NCI-H1105 treated with DMSO at 0.1 percent for 48 hours (cell line): ENCODE measurements at places on chromosomes 1 and 21.

- no peak for DNase-seq
These were observed 2.4 kb upstream of the CTPS1 start for GRCh38 chr1:40976952-40977690.

GRCh38 chr1:4605158-4605557 is 49.3 kb upstream of the AJAP1 start:
- peak; percentile 11 for DNase-seq

- no peak for DNase-seq
These were observed 47.1 kb downstream of the FCRL3 start for GRCh38 chr1:157653494-157653873.

- no peak for DNase-seq
These were observed 125.0 kb downstream of the LYPLAL1 start for GRCh38 chr1:219298571-219299148.

DNA sequence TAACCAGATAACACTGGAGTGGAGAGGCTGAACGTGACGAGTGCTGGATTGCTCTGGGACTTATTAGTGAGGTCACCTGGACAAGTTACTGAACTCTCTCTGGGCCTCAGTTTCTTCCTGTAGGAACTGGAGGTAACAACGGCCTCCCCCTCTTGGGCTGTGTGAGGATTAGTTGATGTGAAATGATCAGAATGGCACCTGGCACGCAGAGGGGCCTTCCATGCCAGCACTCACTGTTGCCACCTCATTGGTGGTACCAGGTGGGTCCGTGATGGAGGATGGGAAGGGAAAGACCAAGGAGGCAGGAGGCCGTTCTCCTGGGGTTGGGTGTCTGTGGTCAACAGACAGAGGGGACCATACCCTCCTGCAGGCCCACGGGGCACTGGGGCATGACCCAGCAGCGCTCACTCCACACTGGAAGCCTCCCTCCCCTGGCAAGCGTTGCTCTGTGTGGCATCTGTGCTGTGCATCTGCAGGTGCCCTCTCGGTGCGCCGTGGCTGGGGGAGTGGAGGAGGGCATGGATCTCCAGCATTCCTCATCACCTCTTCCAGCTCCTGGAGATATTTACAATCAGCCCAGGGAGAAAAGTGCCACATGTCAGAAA is 349.5 kb upstream of the VAMP3 start:
- DNase-seq: no peak

DNA sequence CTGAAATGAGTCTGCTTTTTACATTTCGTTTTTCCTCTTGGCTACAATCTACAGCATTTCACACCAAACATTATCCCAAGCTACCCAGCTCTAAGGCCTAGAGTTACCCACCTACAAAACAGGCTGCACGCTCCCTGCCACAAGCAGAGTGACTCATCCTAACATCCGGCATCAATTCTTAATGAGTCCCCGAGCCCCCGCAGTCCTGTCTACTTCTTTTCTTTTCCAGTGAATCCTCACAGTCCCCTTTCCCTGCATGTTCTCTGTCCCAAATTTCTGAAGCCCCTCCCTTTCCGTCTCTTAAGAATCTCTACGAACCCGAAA is 650 bp downstream of the PCNX2 start:
- DNase-seq: peak; percentile 39

DNA sequence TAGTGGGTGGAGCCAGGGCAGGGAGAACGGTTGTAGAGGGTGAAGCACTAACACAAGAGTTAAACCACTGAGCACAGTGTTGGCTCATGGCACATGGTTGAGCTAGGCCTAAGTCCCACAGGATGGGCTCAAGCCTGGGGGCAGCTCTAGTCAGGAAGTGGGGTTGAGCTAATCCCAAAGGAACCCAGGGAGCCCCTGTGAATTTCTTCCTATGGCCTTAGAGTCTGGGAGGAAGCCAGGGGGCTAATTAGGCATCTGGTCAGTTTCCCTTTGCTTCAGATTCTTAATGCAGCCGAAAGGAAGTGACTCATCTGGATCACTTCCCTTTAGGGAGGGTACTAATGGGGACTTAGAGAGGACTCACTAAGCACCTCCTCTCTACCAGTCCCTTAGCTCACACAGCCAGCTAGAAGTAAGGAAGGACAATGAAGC is 10.1 kb downstream of the CFAP45 start:
- no peak for DNase-seq

- no peak for DNase-seq
These were observed 46.1 kb upstream of the SLC30A1 start for GRCh38 chr1:211625040-211625439.

DNA sequence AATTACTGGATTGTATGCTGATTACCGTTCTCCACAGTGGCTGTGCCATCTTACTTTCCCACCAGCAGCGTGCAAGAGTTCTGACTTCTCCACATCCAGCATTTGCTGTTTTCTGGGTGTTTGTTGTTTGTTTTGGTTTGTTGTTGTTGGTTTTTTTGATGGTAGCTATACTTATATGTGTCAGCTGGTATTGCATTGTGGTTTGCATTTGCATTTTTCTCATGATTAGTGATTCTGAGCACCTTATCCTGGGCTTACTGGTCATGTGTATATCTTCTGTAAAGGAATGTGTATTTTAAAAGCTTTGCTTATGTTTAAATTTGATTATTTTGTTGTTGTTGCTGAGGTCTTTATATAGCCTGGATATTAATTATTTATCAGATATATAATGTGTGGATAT is 66.9 kb upstream of the MAP1LC3C start:
- no peak for DNase-seq
